ENCODE measurements at places on chromosomes 6 and 20.

DNA sequence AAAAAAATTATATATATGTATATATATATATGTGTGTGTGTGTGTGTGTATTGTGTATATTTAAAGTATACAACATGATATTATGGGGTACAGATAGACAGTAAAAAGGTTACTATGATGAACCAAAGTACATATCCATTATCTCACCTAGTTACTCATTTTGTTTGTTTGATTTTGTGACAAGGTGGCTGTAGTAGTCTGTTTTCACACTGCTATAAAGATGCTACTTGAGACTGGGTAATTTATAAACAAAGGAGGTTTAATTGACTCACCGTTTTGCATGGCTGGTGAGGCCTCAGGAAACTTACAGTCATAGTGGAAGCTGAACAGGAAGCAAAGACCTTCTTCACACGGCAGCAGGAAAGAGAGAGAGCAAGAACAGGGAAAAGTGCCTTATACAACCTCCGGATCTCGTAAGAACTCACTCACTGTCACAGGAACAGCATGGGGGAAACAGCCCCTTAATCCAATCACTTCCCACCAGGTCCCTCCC is 30.2 kb upstream of the DACT2 start:
- no peak for DNase-seq

DNA sequence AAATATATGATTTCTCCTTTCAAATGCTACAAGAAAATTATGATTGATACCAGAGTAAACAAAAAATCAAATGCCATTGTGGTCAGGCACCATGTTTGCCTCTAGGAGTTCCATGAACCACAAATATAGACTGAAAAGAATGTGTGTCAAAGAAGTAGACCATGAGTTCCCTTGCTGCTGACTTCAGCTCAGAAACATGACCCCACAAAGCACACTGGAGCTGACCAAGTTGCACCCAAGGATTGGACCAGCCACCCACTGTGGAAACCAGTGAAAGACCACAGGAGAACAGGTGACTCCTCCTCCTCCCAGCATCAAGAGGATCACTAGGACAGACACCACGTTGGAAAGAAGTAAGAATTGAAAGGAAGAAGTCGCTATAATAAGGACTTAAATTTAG is 90.8 kb upstream of the TENT5A start:
- no peak for DNase-seq

GRCh38 chr6:116468293-116468692 is 7.1 kb downstream of the CALHM6 start:
- no peak for DNase-seq

GRCh38 chr6:108423982-108424705 is 129.3 kb downstream of the AFG1L start:
- DNase-seq, result no peak

DNA sequence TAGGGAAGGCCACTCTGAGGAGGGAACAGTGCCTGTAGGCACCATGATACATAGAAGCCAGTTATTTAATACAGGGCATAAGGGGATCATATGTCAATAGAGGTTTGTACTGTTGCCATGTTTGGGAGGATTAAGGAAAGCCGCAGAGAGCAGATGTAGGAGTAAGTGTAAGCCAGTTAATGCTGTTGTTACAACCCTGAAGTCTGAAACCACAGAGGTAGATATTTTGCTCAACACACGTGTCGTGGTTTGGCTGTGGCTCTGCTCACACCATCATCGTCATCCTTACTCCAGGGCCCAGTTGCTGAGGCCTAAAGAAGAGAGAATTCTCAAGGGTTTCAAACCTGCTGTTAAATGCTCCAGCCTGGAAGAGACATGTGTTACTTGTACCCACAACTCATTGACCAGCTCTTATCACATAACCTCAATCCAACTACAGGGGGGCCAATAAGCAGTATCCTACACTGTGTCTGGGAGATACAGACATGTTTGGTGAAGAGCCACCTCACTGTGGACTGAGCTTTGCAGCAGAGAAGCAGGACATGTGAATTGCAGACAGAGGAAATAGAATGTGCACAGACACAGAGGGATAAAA is 31.0 kb upstream of the PSMF1 start:
- no peak for DNase-seq

GRCh38 chr6:98844244-98845210 is 10.2 kb downstream of the POU3F2 start:
- no peak for DNase-seq
